ENCODE measurements at places on chromosomes 2 and 18.

GRCh38 chr18:48892146-48892855 is 58.5 kb downstream of the SMAD7 start:
- DNase-seq: no peak

GRCh38 chr2:166572937-166573336 is 78.9 kb upstream of the SCN7A start:
- no peak for DNase-seq

DNA sequence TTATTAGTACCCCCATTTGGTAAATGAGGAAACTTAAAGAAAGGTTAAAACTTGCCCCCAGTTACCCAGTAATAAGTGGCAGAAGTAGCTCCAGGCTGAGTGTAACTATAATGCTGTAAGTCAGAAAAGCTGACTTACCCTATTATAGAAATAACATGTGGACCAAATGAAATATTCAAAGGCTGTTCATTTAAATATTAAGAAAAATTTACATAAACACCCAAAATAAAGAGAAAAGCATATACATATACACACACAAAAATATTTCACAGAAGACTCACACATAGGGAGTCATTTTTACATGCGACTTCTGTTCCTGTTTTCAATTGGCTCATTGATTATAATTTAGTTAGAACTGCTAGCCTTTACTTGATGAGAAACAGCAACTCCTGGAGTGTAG is 189.1 kb downstream of the NBAS start:
- no peak for DNase-seq

DNA sequence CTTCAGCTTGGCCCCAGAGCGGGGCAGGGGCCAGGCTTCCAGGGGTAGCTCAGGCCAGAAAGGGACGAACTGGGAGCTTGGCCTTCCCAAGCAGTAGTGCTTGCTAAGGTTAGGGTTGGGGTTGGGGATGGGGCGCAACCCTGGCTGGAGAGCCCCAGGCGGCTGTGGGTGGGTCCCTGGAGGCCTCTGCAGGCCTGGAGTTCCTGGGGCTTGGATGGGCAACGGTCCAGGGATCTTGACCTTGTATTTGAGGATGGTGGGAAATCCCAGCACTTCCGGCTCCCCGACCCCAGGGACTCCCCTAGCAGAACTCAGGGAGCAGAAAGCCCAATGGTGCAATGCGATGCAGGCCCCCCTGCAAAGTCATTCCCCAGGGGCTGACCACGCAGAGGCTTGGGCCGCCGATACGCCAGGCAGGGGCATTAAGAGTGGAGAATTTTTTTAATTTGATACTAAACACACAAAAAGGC is 12.6 kb upstream of the MLPH start:
- no peak for DNase-seq
